Esophagus muscularis mucosa (tissue), 4 donors: ENCODE measurements at places on chromosomes 13 and 19. TPM values are rescaled to one million over a fixed set of nuclear protein-coding genes. Genes with fewer than 3 reads are reported as not detected.

Gene FUT2
- total RNA-seq = not detected

Gene ATP1A3
- total RNA-seq = 4.3 TPM

Gene GGACT
- 1.3 TPM for total RNA-seq

Gene CYP2F1
- not detected for total RNA-seq

Gene CBY2
- total RNA-seq = not detected

Gene ZNF835
- total RNA-seq = 5.0 TPM

Gene DIAPH3
- total RNA-seq = under 0.01 TPM

Gene VN1R2
- not detected for total RNA-seq

Gene MRPS31
- 13.4 TPM for total RNA-seq

Gene C13orf42
- not detected for total RNA-seq
